Hematopoietic multipotent progenitor cell (in vitro differentiated cells): ENCODE measurements at places on chromosomes 12 and 14. TPM values are rescaled to one million over a fixed set of nuclear protein-coding genes. Genes with fewer than 3 reads are reported as not detected.

CEBPE gene
- 0.81 TPM for total RNA-seq

CSRP2 gene
- 0.54 TPM for total RNA-seq

PPM1H gene
- total RNA-seq = 15.1 TPM

ACSS3 gene
- total RNA-seq = 0.54 TPM

MYO1A gene
- total RNA-seq = under 0.01 TPM

C1RL gene
- total RNA-seq = 71.9 TPM

DNA sequence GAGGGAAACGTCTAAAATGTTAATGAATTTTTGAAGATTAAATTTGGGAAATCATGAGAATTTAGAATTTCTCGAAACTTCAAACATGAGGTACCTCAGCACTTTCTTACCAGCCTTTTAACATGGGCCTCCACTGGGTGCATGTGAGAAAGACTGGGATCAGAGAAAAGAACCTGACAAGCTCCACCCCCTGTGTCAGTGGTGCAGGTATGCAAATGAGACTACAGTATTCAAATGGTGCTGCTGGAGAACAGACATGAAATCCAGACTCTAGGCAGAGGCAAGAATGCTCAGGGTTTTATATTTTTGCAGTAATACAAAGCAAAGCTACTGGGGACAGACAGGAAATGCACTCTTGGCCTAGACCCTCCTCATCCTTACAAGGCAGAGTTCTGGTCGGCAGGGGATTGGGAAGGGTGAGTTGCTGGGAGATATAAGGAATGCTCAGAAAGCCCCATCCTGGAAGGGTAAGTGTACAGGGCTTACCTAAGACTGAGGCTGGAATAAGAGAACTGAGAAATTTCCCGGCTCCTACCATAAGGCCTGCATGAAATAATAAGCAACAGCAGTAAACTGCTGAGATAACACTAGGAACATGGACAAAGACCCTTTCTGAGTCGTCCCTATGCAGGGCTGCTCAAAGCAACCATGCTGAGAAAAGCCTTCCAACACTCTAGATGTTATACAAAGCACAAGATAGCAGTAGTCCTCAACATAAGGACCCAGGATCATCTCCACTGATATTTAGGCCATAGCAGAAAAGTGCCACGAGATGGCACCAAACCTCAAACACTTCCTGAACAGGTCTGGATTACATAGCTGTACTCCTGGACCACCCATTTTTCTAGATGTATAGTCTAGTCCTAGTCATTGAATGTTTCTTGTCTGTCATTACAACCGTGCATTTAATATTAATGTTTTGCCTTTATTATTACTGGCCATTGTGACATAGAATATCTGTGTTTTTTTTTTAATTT is 260.8 kb downstream of the RASSF9 start:
- no peak for DNase-seq

- DNase-seq = no peak
These were observed 667.2 kb downstream of the GALC start for GRCh38 chr14:87325741-87326140.

GRCh38 chr12:26011099-26011498 is 52.6 kb downstream of the RASSF8 start:
- no peak for DNase-seq

DNA sequence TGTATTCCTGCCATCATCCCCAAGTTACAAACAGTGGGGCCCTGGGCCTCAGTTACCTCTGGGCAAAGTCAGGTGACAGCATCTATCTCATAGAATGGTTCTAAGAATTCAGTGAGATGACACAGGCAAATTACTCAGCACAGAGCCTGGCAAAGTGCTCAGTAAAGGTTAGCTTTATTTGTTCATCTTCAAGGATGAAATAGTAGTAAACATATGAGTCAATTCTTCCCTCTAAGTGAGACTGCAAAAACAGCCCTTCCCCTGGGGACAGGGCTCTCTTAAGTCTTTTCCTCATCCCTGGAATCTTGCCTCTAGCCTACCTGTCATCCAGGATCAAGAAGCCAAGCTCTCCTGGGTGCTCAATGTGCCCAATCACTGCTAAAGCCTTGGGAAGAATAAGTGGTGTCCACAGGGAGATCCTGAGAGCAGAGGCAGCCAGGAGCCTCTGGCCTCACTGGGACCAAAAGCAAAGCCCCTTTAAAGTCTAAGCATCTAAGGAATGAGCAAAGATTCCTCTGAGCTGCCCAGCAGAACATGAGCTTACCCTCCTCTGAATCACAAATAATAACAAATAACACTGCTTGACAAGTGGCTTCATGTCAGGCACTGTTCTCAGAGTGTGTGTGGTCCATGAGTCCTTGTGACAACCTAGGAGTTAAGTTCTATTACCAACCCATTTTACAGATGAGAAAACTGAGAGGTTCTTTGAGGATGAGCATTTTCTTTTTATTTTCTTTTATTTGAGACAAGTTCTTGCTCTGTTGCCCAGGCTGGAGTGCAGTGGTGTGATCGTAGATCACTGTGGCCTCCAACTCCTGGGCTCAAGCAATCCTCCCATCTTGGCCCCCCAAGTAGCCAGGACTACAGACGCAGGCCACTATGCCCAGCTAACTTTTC is 12.1 kb downstream of the NUAK1 start:
- no peak for DNase-seq

- no peak for DNase-seq
These were observed 2.3 kb upstream of the PAWR start for GRCh38 chr12:79692860-79693577.

DNA sequence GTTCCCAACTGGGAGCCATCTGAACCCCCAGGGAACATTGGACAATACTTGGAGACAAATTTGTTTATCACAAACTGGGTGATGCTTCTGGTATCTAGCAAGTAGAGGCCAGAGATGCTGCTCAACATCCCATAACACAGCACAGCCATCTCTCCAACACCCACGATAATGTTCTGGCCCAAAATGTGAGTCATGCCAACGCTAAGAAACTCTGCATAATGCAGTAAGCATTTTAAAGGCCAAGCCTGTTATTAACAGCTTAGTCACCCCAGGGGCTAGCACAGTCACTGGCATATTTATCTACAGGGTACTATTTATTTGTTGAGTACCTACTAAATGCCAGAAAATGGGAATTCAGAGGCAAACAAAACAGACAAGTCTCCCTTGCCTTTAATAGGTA is 873.1 kb upstream of the TMEM132C start:
- no peak for DNase-seq

DNA sequence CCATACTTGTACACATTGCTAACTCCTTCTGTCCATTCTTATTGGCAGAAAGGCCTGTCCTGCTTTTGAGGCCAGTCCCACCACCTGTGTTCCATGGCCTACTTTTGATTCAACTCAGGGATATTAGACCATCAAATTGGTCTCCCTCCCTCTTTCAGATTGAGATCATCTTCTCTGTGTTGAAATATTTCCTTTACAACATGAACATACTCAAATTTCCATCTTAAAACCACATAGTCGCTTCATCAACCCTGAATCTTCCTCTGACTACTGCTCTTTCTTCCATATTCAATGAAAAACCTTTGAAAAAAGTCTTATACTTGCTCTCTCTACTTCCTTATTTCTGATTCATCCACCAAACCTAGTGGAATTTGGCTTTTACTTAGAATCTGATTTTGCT is 34.9 kb downstream of the TRMT5 start:
- DNase-seq = no peak

DNA sequence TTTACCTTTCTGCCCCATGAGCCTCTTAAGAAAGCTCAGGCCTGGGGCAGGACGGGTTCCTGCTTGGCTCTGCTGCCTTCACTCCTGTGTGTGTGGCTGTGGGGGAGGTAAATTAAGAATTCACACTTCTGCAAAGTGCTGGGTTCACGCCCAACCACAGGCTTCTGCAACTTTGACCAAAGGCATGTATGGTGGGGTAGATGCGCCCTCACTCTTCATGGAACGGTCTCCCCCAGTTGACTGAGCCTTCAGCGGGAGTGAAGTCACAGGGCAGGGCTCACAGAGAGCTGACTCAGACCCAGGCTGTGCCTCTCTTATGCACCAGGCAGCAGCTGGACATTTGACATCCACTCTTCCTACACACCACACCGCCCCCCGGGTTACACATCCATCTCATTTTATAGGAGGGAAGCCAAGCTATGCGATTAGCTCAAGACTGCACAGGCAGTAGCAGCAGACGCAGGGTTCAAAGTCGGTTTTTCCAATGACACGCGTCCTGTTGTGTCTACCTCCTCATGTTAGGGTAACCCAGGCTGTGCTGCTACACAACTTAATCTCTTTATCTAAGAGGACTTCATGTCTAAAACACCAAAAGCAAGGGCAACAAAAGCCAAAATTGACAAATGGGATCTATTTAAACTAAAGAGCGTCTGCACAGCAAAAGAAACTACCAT is 15.4 kb upstream of the BCL11B start:
- no peak for DNase-seq

- no peak for DNase-seq
These were observed 1.9 kb upstream of the CD27 start for GRCh38 chr12:6442836-6443235.

DNA sequence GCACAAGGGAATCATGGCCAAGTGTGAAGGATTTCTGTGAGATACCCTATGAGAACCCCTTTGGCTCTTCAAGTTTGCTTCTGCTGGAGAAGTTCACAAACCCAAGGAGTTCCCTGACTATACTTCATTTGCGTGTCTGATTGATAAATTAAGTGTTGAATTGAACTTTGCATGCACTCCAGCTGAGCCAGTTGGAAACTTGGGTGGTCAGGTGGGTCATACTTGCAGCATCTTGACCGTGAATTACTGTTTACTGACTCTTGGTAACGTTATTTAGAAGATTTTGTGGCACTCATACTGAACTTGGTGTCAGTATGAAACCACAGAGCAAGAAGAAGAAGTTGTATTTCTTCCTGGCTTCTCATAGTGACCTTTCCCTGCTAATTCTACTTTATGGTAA is 77.5 kb downstream of the TGFB3 start:
- DNase-seq = no peak
